Renal pelvis (tissue), 12 donors: ENCODE measurements at places on chromosomes 5 and 9. TPM values are rescaled to one million over a fixed set of nuclear protein-coding genes. Genes with fewer than 3 reads are reported as not detected.

DNA sequence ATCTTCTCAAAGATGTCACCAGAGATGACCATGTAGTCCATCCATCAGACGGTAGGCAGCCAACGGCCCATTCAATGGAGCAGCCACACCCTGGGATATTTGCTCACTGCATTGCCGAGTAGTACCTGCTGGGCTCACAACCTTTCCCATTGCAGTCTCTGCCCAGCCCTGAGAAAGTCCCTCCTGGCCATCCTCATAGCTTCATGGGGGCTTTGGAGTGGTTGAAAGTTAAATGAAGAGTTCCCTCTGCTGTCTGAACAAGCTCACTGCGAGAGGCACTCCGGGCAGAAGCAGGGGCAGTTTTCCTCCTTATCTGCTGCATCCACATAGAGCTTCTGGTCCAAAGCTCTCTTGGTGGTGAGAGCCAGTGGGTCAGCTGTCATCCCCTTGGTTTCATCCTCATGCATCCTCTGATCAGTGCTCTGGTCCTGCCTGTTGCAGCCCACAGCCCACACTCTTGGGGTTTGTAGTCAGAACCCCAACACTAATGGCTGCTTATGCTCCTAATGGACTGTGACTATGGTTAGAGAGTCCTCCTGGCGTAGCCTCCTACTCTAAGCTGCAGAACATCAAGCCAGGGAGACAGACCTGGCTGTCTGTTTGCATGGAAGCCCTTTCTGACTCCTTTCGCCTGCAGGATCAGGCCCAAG, 23.3 kb downstream of the TNFSF8 start:
- DNase-seq, result no peak

DNA sequence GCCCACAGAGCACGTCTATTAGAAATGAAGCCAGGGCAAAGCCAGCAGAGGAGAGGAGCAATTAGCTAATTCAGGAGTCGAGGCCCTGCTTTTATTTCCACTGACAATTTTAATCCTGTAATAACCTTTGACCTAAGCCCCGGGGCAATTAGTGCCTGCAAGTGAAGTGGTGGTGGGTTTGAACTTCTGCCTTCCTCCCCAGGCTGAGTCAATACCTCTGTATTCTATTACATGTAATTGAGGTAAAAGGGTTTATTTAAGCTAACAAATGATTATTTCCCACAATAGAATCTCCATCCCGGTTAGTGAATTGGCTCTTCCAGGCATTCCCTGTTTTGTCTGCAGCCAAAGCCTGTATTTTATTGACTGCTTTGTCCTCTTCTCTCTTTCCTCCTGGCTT, 49.9 kb downstream of the FGF18 start:
- DNase-seq, result no peak

GRCh38 chr9:112063151-112063550, 111.9 kb downstream of the SUSD1 start:
- no peak for DNase-seq

GRCh38 chr5:112581811-112582320, 155.8 kb upstream of the APC start:
- DNase-seq, result no peak

- DNase-seq, result no peak
Observed at GRCh38 chr5:126189862-126190261, 233.3 kb upstream of the GRAMD2B start.

DNA sequence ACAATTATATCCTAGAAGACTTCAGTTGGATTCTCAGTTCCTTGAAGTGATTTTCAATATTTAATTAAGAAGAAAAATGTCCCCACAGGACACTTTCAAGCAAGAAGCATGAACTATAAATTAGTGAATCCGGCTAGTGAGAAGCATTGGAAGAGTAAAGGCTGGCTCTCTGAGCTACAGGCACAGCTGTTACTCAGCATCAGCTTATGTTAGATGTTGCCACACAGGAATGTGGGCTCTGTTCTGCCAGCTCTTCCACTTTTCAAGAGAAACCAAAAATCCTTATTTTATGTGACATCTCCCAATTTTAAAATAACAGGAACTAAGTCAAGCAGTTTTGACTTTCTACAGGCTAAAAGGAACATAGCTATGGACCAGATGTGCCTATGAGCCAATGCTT, 14.9 kb downstream of the ZNF474 start:
- DNase-seq, result no peak

Gene ADGRD2
- polyA plus RNA-seq, result 0.17 TPM

Gene TMEM174
- polyA plus RNA-seq, result 27.2 TPM

Gene NOXA1
- 6.7 TPM for polyA plus RNA-seq

Gene BNC2
- 11.1 TPM for polyA plus RNA-seq
